ENCODE measurements at places on chromosomes 4 and X.

GRCh38 chrX:24148535-24149350 is 786 bp upstream of the ZFX start:
- DNase-seq: no peak

- no peak for DNase-seq
Observed at GRCh38 chr4:2136726-2137125, 77.6 kb downstream of the NAT8L start.

GRCh38 chr4:98446499-98447375 is 185.6 kb downstream of the RAP1GDS1 start:
- DNase-seq: no peak

- DNase-seq: no peak
Observed at GRCh38 chr4:19298998-19299397, 952.7 kb upstream of the SLIT2 start.

DNA sequence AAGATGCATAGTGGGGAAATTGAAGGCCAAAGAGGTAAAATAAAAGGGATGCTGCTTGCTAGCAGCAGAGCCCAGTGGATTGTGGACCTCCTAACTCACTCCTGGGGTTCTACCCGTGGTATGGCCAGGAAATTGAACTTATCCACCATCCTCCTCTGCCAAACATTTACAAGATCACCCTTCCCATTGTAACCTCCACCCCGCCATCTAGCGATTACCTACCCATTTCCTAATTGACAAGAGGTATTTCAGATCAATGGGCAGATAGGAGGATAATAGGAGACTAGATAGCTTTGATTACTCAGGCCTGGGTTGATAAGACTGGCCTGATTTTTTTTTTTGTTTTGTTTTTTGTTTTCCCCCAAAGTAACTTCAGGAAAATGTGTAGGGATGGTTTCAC is 67.8 kb downstream of the REPS2 start:
- no peak for DNase-seq

- no peak for DNase-seq
Observed at GRCh38 chr4:24195991-24196736, 306.3 kb upstream of the PPARGC1A start.

GRCh38 chr4:133355633-133356032 is 206.5 kb downstream of the PCDH10 start:
- DNase-seq: no peak

DNA sequence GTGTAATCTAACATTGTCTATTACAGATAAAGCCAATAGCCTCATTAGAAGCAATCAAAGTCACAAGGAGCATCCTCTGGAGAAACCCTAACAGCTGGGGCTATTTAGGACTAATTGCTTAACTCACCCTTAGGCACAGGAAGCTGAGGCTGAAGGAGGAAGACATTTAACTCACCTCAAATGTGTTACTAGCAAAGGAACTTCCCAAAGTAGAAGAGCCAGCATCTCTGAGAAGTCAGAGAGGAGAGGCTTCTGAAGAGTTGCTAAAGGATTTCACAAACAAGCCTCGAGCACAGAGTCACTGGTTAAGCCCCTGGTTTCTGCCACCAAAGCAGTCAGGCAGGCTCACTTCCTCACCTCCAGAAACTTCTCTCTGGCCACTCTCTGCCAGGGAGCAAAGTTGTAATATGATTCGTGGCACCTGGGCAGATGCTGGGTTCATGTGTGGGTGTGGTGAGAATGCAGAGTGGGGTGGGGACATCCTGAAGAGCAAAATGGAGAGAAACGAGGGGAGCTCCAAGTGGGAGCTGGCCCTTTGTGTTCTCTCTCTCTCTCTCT is 201.3 kb downstream of the HS6ST2 start:
- no peak for DNase-seq

DNA sequence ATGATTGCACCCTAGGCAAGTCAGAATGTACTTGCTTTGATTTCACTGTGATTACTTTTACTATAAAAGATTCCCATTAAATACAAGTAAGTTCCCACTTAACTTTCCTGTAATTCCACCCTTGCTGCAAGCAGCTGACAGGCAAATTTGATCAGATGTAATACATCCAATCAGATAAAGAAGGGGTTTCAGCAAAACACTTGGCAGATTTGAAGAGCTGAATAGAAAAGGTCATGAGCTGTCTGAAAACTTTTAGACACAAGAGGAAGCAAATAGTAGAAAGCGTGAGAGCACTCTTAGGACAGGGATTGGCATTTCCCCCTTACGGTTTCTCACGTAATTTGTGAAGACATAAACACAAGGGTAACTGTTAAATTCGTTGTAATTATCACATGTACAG is 22.8 kb downstream of the HSD17B13 start:
- no peak for DNase-seq

DNA sequence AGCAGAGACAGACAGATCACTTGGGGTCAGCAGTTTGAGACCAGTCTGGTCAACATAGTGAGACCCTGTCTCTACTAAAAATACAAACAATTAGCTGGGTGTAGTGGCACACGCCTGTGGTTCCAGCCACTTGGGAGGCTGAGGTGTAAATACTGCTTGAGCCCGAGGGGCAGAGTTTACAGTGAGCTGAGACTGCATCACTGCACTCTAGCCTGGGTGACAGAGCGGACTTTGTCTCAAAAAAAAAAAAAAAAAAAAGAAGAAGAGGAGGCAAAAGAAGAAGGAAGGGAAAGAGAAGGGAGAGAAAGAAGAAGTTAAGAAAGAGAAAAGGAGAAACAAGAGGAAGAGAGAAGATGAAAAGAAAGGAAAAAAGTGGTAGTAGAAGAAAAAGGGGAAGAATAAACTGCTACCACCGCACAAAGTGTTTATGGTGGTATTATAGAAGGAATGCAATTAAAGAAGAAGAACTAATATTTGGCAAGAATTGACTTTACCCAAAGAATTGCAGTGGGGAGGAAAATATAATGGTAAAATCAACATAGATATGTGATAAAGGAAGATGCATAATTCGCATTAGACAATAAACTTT is 19.6 kb upstream of the NSUN7 start:
- DNase-seq: no peak

- DNase-seq: no peak
Observed at GRCh38 chr4:1111259-1111809, 2.0 kb downstream of the RNF212 start.

- DNase-seq: no peak
Observed at GRCh38 chr4:153806073-153806472, 17.2 kb upstream of the SFRP2 start.

DNA sequence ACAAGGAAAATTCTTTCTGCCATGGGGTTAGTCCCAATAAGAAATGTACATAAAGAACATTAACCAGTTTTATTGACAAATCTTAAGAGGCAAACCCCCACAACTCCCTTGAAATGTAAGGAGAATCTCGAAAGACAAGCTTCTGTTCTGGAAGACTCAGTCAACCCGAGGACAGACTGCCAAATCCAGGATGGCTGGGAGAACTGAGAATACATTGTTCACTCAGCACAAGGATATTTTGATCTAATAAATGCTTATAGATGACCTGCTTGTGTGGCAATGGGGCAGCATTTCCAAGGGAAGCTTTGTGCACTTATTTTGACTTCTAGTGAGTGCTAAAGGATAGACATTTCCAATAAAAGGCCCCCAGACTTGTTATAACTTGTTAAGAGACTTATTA is 280.4 kb downstream of the DHX15 start:
- DNase-seq: no peak

GRCh38 chr4:6573551-6573950 is 1.4 kb upstream of the MAN2B2 start:
- DNase-seq: no peak

DNA sequence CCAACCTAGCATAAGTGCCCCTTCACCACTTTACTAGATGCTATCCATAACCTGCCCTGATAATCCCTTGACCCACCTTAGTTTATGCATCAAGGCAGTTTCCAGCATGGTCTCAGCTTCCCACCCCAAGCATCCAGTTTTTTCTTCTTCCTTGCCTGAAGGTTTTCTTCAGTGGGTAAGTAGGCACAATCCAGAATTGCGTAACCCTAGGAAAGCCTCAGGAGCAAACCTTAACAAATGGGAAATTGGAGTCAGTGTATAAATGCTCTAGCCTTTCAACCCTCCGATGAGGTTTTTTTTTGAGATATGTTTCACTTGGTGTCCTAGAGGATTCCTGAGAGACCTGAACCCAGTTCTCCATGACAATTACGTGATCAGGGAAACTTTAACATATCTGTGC is 614.0 kb upstream of the BOD1L1 start:
- no peak for DNase-seq

DNA sequence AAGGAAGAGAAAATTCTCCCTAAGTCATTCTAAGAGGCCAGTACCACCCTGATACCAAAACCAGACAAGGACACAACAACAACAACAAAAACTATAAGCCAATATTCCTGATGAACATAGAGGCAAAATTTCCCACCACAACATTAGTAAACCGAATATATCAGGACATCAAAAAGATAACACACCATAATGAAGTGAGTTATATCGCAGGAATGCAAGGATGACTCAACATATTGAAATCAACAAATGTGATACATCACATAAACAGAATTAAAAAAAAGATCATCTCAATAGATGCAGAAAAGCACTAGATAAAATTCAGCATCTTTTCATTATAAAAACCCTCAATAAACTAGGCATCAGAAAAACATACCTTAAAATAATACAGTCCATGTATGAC is 1844.4 kb upstream of the PCDH10 start:
- DNase-seq: no peak

GRCh38 chr4:13240066-13240465 is 244.1 kb downstream of the RAB28 start:
- DNase-seq: no peak

- no peak for DNase-seq
Observed at GRCh38 chr4:25769251-25769650, 93.5 kb downstream of the SEL1L3 start.

DNA sequence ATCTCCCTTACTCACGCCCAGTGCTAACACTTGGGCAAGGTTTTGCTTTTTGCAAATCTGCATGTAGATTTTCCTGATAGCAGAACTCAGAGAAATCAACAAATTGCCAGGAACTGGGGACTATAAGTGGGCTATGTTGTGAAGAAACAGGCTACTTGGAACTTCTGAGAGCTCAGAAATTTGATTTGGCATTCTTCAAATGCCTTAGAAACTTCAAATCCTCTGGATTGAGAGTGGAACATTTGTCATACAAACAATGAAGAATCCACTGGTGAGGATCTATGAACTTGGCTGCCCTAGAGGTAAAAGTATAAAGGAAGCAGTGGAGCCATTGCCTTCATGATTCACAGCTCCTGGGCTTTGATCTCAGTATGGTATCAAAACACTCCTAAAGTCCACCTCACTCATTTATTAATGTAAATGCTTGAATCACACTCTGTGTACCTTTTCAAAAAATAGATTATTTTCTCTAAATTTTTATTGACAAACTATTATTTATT is 126.0 kb downstream of the GLRA3 start:
- DNase-seq: no peak

DNA sequence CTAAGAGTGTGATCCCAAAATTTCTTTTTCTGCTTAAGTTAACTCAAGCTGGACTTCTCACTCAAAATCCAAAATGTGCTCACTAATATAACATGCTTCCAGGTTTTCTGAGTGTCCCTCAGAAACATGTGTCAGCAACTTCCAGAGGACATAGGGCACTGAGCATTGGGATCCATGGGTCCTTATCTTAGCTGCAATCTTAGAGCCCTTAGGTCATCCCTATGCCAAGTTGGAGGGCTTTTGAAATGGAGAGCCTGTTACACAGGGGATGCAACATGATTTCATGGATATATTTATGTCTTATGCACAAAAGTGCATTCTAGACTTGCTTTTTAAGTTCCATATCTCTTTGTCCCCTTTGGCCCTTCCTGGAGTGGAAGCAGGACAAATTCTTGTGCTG is 11.7 kb upstream of the HCCS start:
- no peak for DNase-seq

- DNase-seq: no peak
Observed at GRCh38 chrX:7390441-7390840, 242.5 kb upstream of the PUDP start.

- no peak for DNase-seq
Observed at GRCh38 chr4:77376788-77377460, 219.9 kb downstream of the CCNG2 start.

- no peak for DNase-seq
Observed at GRCh38 chr4:172826346-172826745, 342.3 kb upstream of the GALNT7 start.

DNA sequence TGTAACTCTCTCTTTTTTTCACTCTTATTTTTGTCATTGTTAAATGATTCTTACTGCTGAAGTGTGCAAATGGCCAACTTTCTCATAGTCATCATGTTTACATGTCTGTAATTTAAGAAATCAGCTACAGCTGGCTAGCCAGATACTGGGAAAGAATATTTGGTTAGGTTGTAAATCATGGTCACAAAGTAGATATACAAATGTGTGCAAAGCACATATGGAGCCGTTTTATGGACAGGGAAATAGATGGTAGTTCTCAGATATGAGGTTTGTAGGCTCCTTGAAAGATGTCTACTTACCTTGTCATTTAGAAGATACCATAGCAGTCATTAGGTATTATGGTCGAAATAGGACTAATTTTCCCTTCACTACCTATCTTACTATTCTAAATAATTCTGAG is 430.4 kb downstream of the ADGRL3 start:
- no peak for DNase-seq

GRCh38 chr4:146443525-146443924 is 78.2 kb downstream of the SLC10A7 start:
- no peak for DNase-seq

DNA sequence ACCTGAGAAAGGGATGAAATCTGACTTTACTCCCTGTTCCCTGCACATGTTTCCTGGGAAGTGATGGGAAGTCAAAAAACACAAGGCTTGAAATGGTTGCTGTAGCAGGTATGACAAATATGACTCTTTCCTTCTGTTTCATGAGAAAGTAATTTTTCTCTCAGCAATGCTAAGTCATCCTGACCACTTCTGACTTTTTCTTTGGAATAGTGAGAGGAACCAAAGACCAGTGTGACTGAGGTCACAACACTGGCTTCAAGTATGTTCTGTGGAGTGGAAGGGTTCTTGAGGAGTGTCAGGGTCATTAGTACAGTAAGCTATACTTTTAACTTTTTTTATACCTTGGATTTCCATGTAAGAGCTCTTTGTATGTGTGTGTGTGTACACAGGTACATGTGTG is 225.3 kb downstream of the PPP3CA start:
- DNase-seq: no peak

DNA sequence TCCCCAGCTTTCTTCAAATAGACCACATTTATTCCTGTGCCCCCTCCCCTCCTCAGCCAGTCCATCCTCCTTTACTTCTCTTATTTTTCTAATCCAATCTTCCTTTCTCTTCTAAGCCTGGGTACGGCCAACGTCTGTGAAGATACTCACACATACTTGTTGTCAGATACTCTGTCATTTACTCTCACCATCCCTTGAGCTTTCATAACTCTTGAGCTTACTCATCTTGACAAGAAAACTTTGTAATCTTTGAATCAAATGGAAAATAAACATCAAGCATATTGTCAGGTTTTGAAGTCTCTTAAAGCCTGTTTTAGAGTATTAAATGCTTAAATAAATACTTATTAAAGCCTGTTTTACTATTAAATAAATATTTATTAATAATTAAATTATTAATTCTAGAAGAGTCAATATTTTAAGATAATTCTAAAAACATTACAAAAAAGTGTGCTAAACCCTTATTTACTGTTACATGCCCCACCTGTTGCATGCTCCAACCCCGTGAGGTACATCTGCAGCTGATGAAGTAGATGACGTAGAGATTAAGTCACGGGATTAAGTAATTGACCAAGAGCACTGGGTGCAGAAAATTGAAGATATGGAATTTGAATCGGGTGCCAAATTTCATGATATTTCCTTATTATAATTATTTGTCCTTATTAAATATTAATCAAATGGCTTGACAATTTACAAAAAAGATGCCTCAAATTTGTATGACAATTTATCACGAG is 1.5 kb upstream of the TRIML2 start:
- no peak for DNase-seq

Data from glomerular endothelial cell (primary cell).